ENCODE measurements at places on chromosomes 12 and 14.

DNA sequence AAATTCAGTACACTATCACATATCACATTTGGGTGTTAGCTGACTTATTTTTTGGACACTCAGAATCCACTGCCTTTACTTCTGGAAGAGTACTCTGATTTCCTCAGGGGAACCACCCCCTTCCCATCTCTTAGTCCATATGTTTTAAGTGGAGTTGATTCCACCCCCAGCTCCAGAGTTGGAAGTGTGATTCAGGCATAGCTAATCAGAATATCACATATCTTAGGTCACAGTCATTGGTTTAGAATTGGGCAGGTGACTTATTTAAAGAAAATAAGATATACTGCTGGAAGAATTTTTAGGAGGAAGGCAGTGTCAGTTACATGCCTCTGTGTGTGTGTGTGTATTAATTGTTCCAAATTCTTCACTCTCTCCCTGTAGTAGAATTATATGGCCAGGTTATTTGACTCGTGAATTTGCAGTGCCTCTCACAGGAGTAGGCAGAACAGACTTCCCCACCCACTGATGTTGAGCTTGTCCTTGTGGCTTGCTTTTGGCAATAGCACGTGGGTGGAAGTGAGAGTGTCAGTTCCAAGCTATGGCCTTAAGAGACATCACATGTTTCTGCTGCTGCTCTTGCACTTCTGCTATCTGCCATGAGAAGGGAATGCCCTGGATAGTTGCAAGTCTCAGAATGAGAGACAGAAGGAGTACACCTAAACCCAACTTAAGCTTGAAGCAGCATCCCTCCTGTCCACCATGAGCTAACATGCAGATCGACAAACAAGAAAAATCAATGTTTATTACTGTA is 6.4 kb upstream of the GAS2L3 start:
- no peak for DNase-seq

- no peak for DNase-seq
These were observed 10.0 kb upstream of the TEX22 start for GRCh38 chr14:105388110-105388951.

GRCh38 chr14:79496701-79497100 is 714.6 kb downstream of the DIO2 start:
- DNase-seq: no peak

DNA sequence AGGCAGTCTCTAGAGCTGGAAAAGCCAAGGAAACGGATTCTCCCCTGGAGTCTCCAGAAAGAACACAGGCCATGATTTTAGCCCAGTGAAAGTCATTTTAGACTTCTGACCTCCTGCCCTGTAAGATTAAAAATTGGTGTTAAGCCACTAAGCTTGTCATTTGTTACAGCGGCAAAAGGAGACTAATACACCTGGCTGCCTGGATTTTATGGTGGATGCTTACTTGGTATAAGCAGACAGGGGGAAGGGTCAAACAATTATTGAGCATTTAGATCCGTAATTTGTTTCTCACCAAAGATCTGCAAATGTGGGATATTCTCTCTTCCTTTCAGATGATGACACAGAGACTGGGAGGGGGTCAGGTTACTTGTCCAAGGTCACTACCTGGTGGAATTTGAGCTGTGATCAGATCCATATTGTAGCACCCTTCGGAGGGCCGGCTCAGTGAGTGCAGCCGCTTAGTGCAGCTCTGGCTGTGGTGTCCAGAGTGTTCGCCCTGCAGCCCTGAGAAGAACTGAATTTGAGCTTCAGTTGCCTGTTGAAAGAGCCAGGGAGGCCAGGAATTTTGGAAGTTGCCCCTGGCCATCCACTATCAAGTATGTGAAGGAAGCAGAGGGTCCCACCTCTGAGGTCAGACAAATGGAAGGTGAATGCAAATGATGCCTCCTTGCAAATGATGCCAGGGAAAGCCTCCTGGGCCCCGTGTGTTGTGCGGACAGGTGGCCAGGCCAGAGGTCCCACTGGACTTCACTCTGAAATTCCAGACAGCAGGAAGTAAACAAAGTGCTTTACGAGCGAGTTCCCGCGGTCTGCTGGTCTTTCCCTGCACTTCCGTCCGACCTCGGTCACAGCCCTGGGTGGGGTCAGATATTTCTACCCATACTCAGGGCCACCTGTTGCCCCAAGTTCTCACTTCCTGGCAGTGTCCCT is 15.1 kb downstream of the GLRX5 start:
- DNase-seq: no peak

DNA sequence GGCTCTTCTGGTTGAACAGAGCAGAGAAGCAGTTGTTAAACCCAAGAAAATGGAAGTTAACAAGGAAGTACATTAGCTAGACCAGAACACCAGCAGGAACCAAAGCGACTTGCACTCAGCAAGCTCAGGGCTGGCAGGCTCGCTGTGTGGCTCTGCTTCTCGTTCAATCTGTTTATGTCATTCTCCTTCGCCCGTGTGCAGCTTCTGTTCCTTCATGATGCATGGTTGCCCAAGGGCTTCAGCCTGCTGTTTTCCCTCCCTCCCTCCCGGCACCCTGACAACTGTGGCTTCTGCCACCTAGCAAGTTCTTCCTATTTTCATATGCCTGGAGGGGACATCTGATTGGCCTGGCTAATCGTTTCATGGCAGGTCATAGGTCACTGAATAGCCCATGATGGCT is 25.3 kb downstream of the PIGH start:
- DNase-seq: no peak

DNA sequence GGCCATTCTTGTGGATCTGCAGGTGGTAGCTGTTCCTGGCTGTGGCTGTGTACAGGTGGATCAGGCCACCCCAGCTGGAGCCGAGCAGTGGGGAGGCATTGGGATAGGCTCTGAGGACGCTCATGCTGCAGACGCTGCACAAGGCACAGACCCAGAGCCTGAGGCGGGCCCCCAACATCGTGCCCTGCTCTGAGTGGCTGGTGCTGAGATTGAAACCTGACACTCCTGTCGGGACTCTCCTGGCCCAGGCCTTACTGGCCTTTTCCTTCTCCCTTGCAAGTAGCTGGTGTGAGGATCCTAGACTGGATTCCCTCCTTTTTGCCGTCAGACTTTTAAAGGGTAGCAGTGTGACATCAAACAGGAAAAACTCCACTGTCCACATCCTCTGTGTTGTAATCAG is at the start of gene FGF23:
FGF23 (minus strand) TSS at position 308 of the 400 bp plus-strand sequence; CDS start at position 178, 130 bp downstream.
- DNase-seq: peak; percentile 36

- no peak for DNase-seq
These were observed 287.7 kb downstream of the BMP4 start for GRCh38 chr14:53668897-53669296.

- peak; percentile 65 for DNase-seq
These were observed 98.5 kb downstream of the SINHCAF start for GRCh38 chr12:31227401-31227981.

DNA sequence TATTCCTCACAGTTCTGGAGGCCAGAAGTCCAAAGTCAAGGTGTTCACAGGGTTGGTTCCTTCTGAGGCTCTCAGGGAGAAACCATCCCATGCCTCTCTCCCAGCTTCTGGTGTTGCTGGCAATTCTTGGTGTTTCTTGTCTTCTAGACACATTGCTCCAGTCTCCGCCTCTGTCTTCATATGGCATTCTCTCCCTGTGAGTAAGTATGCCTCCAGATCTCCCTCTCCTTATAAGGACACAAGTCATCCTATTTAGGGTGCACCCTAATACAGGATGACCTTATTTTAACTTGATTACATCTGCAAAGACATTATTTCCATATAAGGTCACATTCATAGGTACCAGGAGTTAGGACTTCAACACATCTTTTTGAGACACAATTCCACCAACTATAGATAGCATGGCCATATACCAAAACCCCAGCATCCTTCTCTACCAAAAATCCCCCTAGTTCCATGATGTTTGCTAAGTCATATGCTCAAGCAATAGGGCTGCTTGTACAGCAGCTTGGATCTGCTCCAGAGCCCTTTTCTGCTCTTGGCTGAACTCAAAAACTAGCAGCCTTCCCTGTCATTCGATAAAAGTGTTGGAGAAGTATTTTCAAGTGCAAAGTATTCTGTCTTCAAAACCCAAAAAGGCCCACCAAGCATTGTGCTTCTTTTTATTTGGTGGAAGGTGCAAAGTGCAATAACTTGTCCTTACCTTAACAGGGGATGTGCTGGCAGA is 79.2 kb upstream of the CMKLR1 start:
- DNase-seq: no peak

GRCh38 chr12:33759279-33759678 is 263.0 kb upstream of the ALG10 start:
- no peak for DNase-seq

DNA sequence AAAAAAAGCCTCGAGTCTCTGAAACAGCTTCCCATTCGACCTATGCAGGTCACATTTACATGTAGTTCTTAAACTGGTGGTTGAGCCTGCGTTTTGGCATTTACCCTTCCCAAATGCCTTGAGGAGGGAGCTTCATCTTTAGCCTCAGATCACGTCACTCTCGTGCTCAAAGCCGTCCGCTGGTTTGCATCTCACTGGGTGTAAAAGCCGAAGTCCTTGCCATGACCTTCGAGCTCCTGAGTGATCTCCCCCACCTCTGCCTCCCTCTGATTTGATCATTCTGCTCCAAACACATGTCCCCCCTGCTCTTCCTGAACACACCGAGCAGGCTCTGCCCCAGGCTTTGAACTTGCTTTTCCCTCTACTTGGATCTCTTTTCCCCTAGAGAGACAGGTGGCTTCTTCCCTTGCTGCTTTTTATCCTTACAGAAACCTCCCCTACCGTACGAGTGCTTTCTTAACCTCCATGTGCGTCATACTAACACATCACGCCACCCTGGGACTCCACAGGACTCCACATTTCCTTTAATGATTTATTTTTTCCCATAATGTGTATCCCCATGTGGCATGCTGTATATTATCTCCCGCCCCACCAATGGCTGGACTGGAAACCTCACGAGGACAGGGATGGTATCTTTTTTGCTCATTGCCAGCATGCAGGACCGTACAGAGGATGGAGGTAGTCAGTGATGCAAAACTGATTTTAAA is 610.7 kb downstream of the VRK1 start:
- DNase-seq: no peak

GRCh38 chr12:26825459-26826016 is 7.5 kb downstream of the ITPR2 start:
- no peak for DNase-seq

- DNase-seq: no peak
These were observed 55.1 kb downstream of the MED13L start for GRCh38 chr12:116222358-116222757.

GRCh38 chr12:38886931-38887330 is 18.5 kb downstream of the CPNE8 start:
- no peak for DNase-seq

DNA sequence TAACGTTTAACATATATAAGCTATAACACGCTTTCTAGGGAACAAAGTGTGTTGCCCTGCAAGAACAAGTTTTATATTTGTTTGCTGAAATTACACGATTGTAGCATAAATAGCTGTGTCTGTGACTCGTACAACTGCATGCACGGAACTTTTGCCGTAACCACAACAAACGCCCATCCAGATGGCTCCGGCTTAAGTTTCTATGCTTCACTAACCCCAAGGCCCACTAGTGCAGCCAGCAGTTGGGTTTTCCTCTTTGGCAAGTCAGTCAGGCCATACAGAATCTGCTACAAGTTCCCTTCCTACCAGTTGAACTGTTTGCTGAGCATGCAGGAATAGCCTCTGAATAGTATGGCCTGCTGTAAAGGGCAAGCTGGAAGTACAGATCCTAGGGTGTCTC is 12.1 kb downstream of the CSRP2 start:
- DNase-seq: peak; percentile 76

DNA sequence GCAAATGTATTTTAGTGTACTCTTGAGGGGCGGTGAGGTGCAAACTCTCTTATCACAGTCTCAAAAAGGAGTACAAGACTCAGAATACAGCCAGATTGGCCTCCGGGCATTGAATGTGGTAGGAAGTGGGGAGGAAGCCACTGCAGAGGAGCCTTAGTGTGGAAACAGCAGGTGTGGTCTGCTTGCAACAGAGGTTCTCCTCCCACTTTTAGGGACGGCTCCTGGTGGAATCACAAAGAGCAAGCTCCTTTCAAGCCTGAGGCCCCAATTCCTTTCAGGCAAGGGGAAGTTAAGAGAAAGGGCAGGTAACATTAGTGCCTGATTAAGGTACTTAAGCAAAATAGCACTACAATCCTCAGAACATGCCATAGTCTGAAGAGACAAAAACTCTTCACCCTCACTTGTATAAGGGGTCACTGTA is 23.7 kb upstream of the SLC2A3 start:
- DNase-seq: no peak

DNA sequence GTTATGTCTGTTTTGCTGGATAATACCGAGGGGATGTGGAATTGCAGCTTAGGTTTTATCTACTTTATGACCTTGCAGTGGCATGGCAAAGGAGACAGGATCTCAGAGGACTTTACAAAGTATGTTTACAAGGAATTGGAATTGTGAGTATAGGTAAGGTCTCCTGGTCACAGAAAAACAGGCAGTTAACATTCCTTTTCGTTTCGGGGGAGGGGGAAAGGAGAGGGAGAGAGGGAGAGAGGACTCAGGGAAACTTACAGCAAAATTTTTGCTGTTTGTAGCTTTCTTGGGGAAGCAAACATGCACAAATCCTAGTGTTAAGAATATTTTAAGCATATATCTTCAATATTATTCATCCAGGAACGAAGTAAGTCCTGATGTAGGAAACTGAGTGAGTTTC is 590.5 kb upstream of the LRFN5 start:
- no peak for DNase-seq

GRCh38 chr12:51548241-51548640 is 42.8 kb upstream of the SCN8A start:
- DNase-seq: no peak

GRCh38 chr14:57038689-57039088 is 228.4 kb upstream of the OTX2 start:
- no peak for DNase-seq

- DNase-seq: no peak
These were observed 745 bp downstream of the PCK2 start for GRCh38 chr14:24094841-24095270.

- DNase-seq: no peak
These were observed 7.8 kb downstream of the ACOT4 start for GRCh38 chr14:73599499-73599898.

DNA sequence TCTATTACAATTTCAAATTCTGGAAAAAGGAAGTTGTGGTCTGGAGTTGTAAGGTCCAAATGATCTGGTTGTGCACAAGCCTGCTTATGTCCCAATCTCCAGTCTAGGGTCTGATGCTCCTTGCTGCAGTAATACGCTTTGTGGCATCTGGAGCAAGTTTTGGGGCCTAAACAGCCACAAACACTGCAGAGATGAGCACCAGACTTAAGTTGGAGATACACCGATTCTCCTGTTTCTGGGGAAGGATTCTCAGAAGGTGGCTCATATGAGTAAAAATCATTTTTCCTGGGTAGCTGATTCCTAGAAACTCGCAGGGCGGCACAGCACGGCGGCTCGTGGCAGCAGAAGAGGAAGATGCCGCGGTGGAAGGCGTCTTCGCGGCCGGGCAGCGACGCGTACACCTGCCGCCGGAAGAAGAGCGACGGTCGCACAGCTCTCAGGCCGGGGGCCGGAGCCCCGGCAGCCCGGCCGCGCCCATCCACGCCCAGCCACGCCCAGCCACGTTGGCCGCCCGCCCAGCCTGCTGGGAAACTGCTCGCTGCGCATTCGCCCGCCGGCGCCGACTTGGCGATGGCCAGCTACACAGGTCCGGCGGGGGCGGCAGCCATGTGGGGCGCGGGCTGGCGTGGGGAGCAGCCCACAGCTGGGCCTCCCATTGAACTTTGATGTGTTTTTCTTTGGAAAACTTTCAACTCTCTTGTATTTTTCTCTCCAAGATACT is 129.0 kb downstream of the ASCL4 start:
- peak; percentile 86 for DNase-seq

- no peak for DNase-seq
These were observed 73.1 kb upstream of the ACTN1 start for GRCh38 chr14:69052181-69052601.

Data from D341Med (cell line).